ENCODE measurements at places on chromosomes 7 and 10.

- DNase-seq, result peak; percentile 40
These were observed 95.6 kb downstream of the USP6NL start for GRCh38 chr10:11515596-11516430.

DNA sequence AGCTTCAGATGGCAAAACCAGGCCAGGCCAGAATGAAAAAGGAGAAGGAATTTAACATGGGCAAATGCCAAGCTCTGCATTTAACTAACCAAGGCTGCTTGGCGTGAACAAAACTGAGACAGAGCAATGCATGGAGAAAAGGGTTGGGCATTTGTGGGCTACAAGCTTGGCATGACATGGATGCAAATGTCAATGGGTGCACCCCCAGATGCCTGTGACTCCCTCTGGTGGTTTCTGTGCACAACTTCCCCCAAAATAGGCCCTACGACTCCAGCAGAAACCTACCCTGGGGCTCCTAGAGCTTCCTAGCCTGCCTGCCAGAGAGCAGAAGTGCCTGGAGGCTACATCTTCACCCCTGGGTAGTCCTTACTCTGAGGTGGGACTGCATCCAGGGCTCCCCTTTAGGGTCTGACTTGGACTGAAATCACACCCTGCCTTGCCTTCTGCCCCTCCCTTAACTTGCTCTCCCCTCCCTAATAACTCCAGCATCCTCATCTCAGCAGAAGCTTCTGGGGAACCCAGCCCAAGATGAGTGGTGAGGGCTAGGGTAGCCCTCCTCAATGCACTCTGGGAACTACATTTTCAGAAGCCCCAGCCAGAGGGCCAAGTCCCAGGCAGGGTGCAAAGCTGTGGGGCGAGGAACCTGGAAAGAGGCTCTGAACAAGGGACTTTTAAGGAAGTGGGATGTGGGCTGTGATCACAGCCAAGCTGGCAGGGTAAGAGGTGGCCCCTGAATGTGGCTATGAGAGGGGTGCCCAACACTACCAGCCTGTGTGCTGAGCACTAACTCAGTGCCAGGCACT lies 11.3 kb downstream of the GPRIN2 start:
- DNase-seq, result peak; percentile 56

- no peak for DNase-seq
These were observed 9.6 kb upstream of the PDCD4 start for GRCh38 chr10:110861930-110862649.

DNA sequence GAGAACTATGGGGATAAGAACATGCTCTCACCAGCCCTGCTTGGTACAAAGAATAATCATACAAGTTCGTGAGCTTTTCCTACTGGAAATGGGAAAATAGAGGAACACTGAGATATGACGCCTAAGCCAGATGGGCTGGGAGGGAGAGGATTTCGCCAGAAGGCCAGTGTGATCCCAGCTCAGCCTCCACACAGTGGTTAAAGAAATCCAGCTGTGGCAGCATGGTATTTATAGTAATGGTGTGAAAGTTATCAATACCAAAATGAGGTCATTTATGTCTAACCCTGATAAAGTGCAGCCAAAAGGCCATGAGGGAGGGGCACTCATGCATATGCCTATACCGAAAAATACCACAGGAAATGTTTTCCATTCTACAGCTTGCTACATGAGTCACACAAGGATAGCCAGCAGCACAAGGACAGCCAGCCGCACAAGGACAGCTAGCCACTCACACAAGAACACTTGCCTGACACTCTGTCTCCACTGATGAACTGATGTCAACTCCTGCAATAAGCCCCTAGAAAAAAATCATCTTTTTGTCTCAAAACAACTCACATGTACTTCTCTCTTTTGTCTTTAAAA lies 49.4 kb downstream of the FRMPD2 start:
- DNase-seq, result no peak

DNA sequence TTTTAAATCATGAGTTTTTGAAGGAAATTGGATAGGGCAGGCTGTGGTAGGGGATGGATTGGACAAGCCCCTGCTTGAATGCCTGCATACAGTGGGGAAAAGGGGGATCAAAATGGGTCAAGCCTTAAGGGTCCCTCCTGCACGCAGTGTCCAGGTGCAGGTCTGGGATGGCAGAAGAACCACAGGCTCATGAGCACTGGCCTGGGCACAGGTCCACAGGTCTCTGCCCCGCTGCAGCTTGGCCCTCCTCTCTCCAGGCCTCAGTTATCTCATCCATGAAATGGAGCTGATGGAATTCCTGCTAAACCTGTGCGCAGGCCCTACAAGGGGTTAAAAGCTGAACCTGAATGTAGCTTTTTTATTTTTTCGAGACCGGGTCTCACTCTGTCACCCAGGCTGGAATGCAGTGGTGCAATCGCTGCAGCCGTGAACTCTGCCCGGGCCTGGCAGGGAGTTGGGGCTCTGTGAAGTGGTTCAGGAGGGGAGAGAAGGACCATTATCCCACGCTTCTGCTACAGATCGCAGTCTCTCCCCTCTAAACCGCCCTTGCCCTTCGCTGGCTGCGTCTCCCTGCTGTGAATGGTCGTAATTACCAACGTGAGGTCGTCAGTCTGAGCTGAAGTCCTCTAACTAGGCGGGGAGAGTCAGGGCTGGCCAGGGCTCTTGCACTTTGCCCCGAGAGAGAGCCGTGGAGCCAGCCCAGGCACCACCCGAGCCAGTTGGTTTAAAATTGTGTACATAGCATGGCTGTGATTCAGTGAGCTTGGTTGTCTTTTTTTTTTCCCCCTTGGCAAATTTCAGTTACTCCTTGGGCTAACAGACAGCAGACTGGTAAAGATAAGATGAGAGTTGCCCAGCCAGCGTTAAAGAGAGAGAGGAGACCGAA lies 77.5 kb upstream of the GTF2I start:
- DNase-seq, result no peak

DNA sequence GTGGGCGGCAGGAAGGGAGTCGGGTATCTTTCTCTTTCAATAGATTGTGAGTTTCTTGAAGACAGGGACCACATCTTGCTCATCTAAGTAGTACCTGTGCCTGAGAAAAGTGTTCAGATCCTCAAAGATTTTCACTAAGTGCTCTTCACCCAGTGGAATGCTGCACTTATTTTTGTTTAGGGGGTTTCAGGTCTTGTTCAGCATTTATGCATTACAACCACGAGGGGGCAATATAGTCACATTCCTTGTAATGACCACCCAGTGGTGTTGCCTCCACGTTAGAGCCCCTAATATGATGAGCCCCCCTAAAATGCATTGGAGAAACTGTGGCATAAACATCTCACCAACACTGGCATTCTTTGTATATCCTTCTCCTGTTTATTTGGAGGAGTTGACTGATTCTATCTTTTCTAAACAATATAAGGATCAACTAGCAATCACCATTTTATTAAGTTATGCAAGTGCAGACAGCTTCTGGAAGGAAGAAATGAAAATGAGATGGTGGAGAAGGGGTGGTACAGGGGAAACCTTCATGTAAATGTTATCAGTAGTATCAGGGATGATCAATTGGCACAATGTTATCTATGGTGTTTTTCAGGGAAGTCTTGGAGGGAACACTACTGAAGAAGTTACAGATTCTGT lies 3.1 kb upstream of the PAPSS2 start:
- no peak for DNase-seq

- no peak for DNase-seq
These were observed 56.8 kb upstream of the LANCL2 start for GRCh38 chr7:55308186-55308929.

GRCh38 chr7:19009241-19009935 lies 108.0 kb downstream of the TWIST1 start:
- DNase-seq, result no peak

DNA sequence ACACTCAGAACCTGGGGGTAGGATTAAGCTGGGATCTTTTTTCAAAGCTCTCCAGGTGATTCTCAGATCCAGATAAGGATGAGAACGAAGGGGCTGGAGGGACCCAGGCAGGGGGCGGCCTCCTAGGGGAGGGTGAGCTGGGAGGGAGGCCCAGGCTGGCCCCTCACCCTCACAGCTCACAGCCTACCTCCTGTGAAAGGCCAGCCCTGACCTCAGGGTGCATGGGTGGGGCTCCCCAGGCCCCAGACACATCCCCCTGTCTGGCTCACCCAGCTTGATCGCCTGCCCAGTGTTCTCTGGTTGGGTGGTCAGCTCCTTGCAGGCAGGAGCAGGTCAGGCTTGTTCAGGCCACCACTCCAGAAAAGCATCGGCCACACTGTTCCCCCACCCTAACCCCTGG lies 24.3 kb downstream of the CTBP2 start:
- DNase-seq, result no peak

DNA sequence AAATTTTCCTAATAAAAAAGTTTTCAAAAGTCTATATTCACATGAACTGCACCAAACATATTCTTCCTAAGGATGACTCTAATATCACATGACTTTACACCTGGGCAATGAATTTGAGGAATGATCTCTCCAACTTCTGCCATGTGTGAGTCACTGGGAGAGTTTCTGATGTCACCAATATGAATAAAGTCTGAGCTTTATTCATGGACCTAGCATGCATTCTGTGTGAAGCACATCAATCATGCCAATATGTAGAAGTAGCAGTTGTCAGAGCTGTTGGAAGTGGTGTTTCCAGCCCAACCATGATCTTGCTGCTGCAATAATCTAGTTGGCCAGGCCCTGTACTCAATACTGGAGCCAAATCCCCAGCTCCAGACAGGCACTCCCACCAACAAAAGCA lies 91.7 kb upstream of the IFRD1 start:
- no peak for DNase-seq

- DNase-seq, result no peak
These were observed 16.8 kb downstream of the MACC1 start for GRCh38 chr7:20200361-20200760.

DNA sequence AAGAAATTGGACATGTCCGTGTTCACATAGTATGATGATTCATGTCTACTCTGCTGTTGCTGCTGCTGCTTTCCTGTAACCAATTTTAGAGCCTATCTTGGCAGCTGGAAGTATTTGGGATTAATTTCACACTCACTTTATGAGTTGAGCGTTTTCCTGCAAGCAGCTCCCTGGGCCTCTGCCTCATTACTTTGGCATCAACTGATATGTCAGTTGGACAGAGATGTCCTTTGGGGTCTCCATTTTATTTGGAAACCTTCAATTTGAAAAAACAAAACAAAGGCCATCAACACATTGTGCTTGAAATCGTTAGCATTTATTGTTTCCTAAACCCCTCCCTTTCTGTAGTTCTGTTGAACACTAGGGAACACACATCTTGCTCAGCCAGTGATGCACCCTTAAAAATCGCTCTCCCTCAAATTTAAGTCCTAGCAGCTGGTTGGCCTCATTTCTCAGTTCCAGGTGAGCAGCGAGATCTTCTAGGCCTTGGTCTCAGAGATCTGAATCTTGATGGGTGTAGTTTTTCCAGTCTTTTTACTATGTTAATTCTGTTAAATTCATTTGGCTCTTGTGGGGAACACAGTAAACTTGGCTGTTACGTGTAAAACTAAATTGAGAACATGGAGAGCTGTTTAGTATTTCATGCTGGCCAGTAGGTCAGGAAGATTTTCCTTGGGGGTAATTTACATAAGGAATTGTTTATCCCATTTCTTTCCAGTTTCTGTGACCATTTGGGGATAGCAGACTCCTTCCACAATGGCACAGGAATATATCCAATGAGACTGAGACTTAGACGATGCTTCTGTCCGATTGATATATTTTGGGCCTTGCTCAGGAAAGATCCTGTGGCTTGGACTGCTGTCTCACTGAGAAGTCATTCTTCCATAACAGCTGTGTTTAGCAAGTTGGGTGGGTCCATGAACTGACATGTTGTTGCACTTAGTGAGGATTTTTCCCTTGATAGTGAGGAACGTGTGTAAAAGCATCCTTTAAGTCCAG lies 371.6 kb downstream of the BBS9 start:
- DNase-seq, result no peak

GRCh38 chr7:140923358-140924006 lies 1.2 kb downstream of the BRAF start:
- peak; percentile 25 for DNase-seq

DNA sequence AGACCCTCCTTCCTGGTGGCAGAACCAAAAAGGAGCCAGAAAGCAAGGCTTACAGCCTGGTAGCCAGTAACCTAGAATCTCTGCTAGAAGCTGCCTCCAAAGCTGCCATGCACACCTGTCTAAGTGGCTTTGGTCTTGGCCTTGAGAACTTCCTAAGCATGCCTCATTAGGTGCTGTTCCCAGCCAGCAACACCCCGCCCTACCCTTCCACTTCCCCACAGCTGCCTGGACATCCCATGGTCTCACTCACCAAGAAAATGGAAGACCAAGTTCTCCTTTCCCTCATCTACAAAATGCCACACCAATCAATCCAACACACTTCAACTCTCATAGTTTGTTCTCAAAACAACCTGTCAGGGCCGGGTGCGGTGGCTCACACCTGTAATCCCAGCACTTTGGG lies 4.2 kb downstream of the PSAP start:
- no peak for DNase-seq

GRCh38 chr10:50415292-50415691 lies 164.0 kb upstream of the ASAH2 start:
- DNase-seq, result no peak

GRCh38 chr7:159013825-159014289 lies 130.8 kb downstream of the VIPR2 start:
- DNase-seq, result peak; percentile 61

DNA sequence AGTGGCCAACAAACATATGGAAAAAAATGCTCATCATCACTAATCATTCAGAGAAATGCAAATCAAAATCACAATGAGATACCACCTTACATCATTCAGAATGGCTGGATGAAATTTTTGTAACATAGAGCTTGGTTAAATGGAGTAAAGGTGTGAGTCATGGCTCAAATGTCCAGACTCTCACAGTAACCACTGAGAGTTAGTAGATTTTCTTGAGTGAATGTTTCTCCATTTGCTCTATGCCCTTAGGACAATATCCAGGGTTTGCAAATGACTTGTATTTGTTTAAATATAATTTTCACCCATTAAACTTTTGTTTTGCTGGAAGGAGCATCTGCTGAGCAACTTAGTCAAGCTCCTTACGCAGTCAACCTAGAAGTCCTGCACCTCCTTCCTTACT lies 967.2 kb downstream of the XPNPEP1 start:
- DNase-seq, result no peak

DNA sequence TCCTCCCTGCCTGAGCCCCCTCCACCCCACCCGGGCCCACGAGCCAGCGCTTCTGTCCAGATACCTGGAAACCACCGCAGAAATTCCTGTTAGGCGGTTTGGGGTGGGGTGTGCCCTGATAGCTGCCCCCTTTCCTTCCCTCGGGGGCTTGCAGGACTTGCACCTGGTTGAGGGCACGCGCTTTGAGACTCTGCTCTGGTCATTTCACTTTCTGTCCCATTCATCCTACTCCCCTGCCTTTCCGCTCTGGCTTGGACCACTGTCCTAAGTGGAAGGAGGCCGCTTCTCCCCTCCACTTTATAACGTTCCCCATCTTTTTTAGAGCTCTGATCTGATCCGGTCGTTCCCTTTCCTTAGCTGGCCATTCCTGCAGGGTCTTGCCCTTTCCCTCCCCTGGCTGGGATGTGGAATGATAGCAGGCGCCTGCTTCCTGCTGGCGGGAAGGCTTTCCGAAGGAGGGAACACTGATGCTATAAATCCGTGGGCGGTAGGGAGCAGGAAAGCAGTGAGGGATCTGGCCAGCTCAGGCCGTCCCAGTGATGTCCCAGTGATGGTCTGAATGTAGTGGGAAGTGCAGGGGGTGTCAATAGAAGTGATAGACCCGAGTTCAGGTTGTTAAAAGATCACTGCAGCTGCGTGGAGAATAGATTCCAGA lies 852 bp upstream of the PRKAR1B start:
- DNase-seq, result no peak
